Mesenteric fat pad (tissue), 1 donor: ENCODE measurements at places on chromosomes 3 and 15.

- DNase-seq = no peak
Observed at GRCh38 chr15:88179562-88179961, 77.0 kb downstream of the NTRK3 start.

GRCh38 chr15:61827131-61827530 is 233.1 kb downstream of the VPS13C start:
- DNase-seq = no peak

DNA sequence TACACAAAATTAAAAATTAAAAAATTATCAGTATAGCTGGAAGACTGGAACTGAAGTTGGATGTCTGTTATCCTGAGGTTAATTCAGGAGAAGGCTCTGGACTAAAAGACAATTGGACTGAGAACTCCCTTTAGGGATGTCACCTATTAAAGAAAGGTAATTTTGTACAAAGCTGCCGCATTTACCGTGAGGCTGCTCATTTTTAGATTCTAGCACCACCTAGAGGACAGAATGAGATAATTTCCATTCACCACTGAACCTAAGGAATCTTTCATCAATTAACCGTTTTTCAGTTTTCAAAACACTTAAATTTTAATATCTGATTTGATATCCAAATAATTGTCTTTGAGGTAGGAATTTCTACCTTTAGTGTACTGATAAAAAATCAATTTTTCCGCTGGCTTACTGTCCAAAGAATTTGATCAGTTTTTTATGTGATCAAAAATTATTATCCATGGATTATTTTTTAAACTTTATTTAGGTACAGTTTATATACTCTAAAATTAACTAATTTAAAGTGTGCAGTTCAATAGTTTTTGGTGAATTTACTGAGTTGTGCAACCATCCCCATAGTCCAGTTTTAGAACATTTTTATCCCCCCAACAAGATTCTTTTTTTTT is 106.7 kb upstream of the TNIK start:
- no peak for DNase-seq

DNA sequence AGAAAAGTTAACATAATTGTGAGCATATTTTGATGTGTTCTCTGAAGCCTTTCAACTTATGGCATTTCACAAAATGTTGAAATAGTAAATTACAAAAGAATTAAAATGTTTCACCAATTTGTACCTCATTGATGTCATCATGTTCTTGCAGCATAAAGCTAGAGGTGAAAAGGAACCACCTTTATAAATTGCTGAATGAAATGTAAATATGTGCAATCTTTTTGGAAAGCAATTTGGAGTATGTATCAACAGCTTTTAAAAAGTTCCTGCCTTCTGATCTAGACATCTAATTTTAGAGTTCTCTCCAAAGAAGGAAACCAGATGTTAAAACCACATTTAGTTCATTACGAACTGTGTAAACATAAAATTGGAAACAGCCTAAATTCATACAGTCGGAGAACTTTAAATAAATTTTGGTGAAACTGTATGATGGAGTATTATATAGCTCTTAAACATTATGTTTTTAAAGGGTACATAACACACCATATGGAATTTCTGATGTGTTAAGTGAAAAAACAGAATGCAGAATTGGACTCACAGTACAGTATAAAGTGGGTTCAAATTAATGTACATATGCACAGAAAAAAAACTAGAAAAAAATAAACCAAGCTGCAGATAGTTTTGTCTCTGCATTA is 311.2 kb upstream of the NAALADL2 start:
- DNase-seq = no peak

- no peak for DNase-seq
Observed at GRCh38 chr15:63288778-63289378, 11.5 kb downstream of the APH1B start.

DNA sequence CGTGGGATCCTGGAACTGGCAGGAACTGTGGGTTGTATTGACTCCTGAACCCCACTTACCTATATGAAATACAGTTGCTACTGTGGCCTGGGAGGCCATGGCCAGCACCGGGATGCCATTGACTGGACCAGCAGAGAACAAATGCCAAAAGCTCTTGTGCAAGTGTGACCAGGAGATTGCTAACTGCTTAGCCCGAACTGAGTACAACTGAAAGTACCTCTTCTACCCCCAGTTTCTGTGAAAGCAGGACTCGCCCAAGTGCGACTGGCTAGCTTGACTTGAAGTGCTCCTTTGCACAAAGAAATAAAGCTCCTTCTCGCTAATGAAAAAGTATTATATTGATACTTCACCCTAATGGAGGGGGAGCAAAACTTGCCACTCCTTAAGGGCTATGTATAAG is 101.3 kb upstream of the ATP11B start:
- DNase-seq = no peak

DNA sequence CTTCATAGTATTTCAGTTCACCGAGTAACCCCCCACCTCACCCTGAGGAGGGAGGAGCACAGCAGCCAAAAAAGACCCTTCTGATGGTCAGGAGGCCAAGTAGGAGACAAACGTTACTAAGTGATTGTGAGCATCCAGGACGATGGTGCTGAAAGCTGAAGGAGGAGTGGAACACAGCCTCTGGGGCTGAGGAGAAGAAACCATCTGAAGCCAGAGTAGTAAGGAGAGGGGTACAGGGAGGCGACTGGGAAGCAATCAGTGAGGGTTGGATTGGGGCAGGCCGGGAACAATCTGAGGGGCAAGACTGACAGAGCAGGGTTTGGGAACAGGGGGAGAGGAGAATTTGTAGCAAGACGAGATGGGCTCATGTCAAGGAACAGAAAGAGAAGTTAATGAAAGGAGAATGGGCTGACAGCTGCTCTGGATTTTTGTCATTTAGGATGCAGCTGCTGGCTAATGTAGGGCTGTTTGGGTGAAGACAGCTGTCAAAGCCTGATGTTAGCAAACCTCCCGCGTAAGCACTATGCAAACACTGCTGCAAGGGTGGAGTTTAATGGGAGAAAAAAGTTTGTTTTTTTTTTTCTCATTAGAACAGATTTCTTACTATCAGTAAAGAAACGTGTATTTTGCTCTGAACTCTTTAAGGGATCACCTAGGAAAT is 622.2 kb downstream of the EDEM1 start:
- DNase-seq = no peak

- no peak for DNase-seq
Observed at GRCh38 chr3:50610181-50610971, 1.2 kb downstream of the CISH start.
